ENCODE measurements at places on chromosomes 13 and 19. TPM values are rescaled to one million over a fixed set of nuclear protein-coding genes. Genes with fewer than 3 reads are reported as not detected.
A peak's percentile ranks its signal among the peaks of the same experiment; 100 is the strongest.

GRCh38 chr19:50344661-50345318, 15.6 kb upstream of the KCNC3 start:
- H3K4me3 ChIP-seq: peak overlapping the region; percentile 22
- no peaks in the 10 kb centered on the region for H3K27me3 ChIP-seq
- peaks cover 17% of the 10 kb centered on the region for H3K36me3 ChIP-seq

DNA sequence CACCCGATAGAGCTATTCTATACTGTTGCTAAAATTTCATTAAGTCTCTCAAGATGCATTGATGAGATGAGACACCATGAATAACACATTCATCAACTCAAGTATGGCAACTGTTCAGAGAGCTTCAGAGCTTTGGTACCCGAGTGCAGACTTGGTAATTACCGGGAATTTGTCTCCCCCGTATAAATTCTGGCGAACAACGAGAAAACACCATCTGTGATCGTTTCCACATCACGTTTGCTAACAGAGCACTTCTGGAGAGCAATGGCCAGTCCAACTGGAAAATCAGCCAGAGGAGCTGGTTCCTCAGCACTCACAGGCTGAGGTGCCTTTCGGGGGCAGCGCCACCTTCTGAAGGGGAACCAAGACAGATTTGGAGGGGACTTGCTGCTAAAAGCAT, 40.2 kb downstream of the SUGP2 start:
- peaks cover 9% of the 10 kb centered on the region for H3K36me3 ChIP-seq
- H3K27me3 ChIP-seq: no peaks in the 10 kb centered on the region
- H3K4me3 ChIP-seq: no peak overlapping the region
- no peak overlapping the region for H3K27ac ChIP-seq

- peaks cover 58% of the 10 kb centered on the region for H3K27me3 ChIP-seq
- peaks cover 14% of the 10 kb centered on the region for H3K4me1 ChIP-seq
- peak overlapping the region; percentile 74 for H3K4me3 ChIP-seq
- peak; percentile 68 for DNase-seq
- H3K36me3 ChIP-seq: no peaks in the 10 kb centered on the region
- no peak overlapping the region for H3K27ac ChIP-seq
Measured at GRCh38 chr13:52850396-52851136, 2.1 kb upstream of the PCDH8 start.

DNA sequence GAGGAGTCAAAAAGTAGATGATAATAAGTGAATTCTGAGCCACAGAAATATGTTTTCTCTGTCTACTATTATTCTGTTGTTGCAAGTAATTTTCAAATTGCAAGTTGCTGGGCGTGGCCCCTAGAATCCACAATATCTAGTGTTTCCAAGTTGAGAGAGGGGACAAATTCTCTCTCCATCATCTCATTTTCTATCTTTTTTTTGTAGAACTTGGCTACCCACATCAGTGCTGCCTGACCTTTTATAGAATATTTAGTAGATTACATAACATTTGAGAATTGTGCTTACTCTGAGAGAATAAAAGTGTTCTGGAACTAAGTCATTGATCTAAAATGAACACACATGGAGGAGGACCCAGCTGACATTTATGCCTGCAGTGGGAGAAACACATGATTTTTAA, 110.9 kb upstream of the CSNK1A1L start:
- DNase-seq: no peak
- H3K4me3 ChIP-seq: no peak overlapping the region
- no peak overlapping the region for H3K27ac ChIP-seq
- H3K36me3 ChIP-seq: no peaks in the 10 kb centered on the region
- no peaks in the 10 kb centered on the region for H3K4me1 ChIP-seq

DNA sequence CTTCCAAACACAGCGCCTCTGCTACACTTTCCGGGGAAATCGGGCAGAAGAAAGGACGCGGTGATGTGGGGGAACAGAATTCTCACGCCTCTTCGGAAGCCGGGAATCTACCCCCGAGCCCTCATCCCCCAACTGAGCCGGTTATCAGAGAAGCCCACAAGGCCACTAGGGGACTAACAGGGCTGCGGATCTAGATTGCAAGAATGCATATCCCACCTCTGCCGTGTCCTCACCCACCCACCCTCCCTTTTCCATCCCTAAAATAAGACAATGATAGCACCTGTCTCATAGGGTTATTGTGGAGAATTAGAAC, 1.1 kb downstream of the IGFLR1 start:
- DNase-seq: no peak
- peak overlapping the region; percentile 89 for H3K27ac ChIP-seq
- H3K4me1 ChIP-seq: peaks cover 31% of the 10 kb centered on the region
- H3K27me3 ChIP-seq: no peaks in the 10 kb centered on the region
- H3K36me3 ChIP-seq: peaks cover 13% of the 10 kb centered on the region

DNA sequence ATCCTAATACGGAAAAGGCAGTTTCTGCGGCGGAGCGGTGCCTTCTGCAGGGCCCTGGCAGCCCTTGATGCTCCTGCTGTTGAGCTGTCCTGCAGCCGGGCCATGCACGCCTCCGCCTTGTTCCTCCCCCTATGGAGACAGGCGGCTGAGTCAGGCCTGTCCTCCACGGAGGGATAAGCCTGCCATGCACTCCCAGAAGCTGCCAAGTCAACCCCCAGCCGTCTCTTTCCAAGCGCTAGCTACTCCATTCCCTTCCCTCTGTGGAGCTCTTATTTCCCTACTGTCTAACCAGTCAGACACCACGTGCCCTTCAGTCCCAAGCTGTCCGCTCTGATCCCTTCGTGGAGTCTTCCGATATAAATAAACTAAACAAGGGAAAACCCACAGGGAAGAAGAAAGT, 197.0 kb downstream of the COL4A1 start:
- no peaks in the 10 kb centered on the region for H3K36me3 ChIP-seq
- no peak overlapping the region for H3K27ac ChIP-seq
- H3K27me3 ChIP-seq: peaks cover 9% of the 10 kb centered on the region
- no peak overlapping the region for H3K4me3 ChIP-seq

- peaks cover 58% of the 10 kb centered on the region for H3K36me3 ChIP-seq
- H3K4me3 ChIP-seq: no peak overlapping the region
- H3K4me1 ChIP-seq: peaks cover 3% of the 10 kb centered on the region
Measured at GRCh38 chr13:48477191-48477855, 55.6 kb downstream of the RCBTB2 start.

DNA sequence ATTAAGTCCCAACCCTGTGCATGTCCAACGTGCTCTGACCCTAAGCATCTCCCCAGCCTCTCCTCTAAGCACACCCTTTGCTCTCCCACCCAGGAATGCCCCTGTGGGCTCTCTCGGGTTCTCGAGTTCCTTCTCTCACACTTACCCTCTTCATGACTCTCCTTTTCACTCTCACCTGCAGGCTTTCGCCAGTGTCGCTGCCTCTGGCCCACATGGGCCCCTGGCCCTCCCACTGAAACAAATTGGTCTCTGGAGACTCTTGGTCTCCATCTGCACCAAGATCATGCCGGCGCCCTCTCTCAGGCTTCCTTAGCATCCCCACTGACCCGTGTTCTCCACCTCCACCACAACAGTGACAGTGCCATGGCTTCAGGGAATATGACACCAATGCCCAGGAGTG, 19.6 kb upstream of the SACS start:
- peaks cover 2% of the 10 kb centered on the region for H3K4me1 ChIP-seq
- no peak overlapping the region for H3K4me3 ChIP-seq
- no peak overlapping the region for H3K27ac ChIP-seq
- no peak for DNase-seq
- no peaks in the 10 kb centered on the region for H3K36me3 ChIP-seq
- peaks cover 6% of the 10 kb centered on the region for H3K27me3 ChIP-seq

GRCh38 chr19:36028313-36029041, 4.2 kb downstream of the CLIP3 start:
- peaks cover 2% of the 10 kb centered on the region for H3K4me1 ChIP-seq
- DNase-seq: no peak
- no peak overlapping the region for H3K27ac ChIP-seq
- no peaks in the 10 kb centered on the region for H3K27me3 ChIP-seq
- H3K4me3 ChIP-seq: no peak overlapping the region
- H3K36me3 ChIP-seq: peaks cover 10% of the 10 kb centered on the region

GRCh38 chr19:5136073-5136855, 167.4 kb downstream of the KDM4B start:
- no peak for DNase-seq
- no peak overlapping the region for H3K4me3 ChIP-seq
- H3K36me3 ChIP-seq: peaks cover 35% of the 10 kb centered on the region
- H3K27me3 ChIP-seq: no peaks in the 10 kb centered on the region
- no peak overlapping the region for H3K27ac ChIP-seq

- H3K4me3 ChIP-seq: no peak overlapping the region
- DNase-seq: no peak
- H3K27me3 ChIP-seq: peaks cover 3% of the 10 kb centered on the region
- H3K27ac ChIP-seq: no peak overlapping the region
- peaks cover 1% of the 10 kb centered on the region for H3K36me3 ChIP-seq
Measured at GRCh38 chr13:40172149-40172591, 494.3 kb downstream of the FOXO1 start.

DNA sequence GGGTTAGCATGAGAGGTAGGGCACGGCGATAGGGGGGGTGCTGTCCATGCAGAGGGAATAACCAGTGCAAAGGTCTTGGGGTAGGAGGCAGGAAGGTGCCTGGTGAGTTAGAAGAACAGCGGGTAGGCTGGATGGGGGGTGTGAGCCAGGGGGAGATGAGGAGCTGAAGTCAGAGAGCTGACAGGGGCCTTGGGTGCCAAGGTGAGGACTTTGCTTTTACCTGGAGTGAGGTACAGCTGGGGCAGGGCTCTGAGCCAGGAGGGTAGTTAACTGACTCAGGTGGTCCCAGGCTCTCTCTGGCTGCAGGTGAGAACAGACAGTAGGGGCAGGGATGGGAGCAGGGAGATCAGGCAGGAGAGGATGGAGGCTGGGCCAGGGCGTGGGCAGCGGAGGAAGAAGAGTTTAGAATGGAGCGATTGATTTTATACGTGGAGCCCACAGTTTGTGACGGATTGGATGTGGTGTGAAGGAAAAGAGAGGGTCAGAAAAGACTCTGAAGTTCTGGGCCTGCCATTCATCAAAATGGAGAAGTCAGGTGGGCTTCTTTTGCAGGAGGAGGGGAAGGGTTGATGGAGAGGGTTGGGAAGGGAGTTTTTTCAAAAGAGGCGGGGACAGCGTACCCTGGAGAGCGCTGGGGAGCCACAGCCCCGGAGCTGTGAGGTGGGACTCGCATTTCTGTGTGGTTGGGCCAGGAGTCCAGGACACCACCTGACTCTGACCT, 1.2 kb upstream of the GRAMD1A start:
- peaks cover 52% of the 10 kb centered on the region for H3K4me1 ChIP-seq
- peak overlapping the region; percentile 91 for H3K4me3 ChIP-seq
- DNase-seq: no peak
- no peaks in the 10 kb centered on the region for H3K27me3 ChIP-seq
- H3K36me3 ChIP-seq: peaks cover 20% of the 10 kb centered on the region
- peak overlapping the region; percentile 87 for H3K27ac ChIP-seq

- H3K27ac ChIP-seq: no peak overlapping the region
- no peak overlapping the region for H3K4me3 ChIP-seq
- DNase-seq: peak; percentile 16
- H3K27me3 ChIP-seq: peaks cover 14% of the 10 kb centered on the region
- H3K4me1 ChIP-seq: peaks cover 9% of the 10 kb centered on the region
Measured at GRCh38 chr19:41445575-41445974, 2.6 kb downstream of the ERICH4 start.

- no peak overlapping the region for H3K4me3 ChIP-seq
- no peaks in the 10 kb centered on the region for H3K27me3 ChIP-seq
- H3K4me1 ChIP-seq: no peaks in the 10 kb centered on the region
- H3K27ac ChIP-seq: no peak overlapping the region
- no peak for DNase-seq
- H3K36me3 ChIP-seq: no peaks in the 10 kb centered on the region
Measured at GRCh38 chr13:61030445-61030844, 385.2 kb downstream of the PCDH20 start.

DNA sequence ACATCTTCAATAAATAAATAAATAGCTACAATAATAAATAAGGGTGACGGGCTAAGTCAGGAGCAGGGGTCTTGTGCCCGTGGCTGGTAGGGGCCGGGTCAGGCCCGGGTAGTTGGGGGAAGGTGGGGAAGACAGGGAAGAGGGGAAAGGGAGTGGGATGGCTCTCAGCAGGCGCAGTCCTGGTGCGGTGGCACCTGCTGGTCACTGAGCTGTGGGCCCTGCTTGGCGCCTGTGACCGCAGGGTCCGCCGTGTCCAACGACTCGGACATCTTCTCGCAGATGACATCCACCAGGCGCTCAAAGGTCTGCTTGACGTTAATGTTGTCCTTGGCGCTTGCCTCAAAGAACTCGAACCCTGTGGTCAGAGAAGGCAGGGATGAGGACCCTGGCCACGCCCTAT, 4.3 kb downstream of the MPV17L2 start:
- H3K4me1 ChIP-seq: peaks cover 12% of the 10 kb centered on the region
- H3K4me3 ChIP-seq: no peak overlapping the region
- DNase-seq: no peak
- no peaks in the 10 kb centered on the region for H3K27me3 ChIP-seq
- H3K27ac ChIP-seq: no peak overlapping the region

DNA sequence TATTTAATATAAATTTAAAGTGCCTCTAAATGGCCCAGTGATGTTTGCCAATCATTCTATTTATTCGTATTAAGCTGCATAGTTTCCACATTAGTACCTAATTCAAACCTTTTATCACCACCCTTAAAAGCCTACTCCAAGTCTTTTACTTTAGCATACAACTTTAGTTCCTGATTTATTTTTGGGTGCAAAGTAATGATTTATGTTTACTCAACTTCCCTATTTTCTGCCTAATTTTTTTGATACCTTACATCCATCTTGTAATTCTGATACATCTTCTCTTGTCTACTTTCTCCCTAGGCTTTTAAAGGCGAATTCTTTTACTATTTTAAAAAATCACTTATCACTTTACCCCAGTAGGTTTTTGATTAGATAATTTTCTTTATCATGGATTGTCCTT, 2651.1 kb upstream of the PCDH20 start:
- H3K36me3 ChIP-seq: no peaks in the 10 kb centered on the region
- H3K4me3 ChIP-seq: no peak overlapping the region
- H3K4me1 ChIP-seq: no peaks in the 10 kb centered on the region
- DNase-seq: no peak
- no peak overlapping the region for H3K27ac ChIP-seq

GRCh38 chr13:97211300-97211699, 10.8 kb upstream of the MBNL2 start:
- H3K4me3 ChIP-seq: no peak overlapping the region
- no peak for DNase-seq
- H3K36me3 ChIP-seq: peaks cover 1% of the 10 kb centered on the region
- H3K27ac ChIP-seq: peak overlapping the region; percentile 44
- H3K4me1 ChIP-seq: peaks cover 22% of the 10 kb centered on the region

GRCh38 chr19:51135986-51136762, 5.9 kb upstream of the SIGLEC7 start:
- no peak overlapping the region for H3K27ac ChIP-seq
- H3K4me3 ChIP-seq: no peak overlapping the region
- peaks cover 28% of the 10 kb centered on the region for H3K4me1 ChIP-seq
- DNase-seq: peak; percentile 7
- peaks cover 4% of the 10 kb centered on the region for H3K36me3 ChIP-seq
- peaks cover 12% of the 10 kb centered on the region for H3K27me3 ChIP-seq

- H3K4me3 ChIP-seq: no peak overlapping the region
- H3K27ac ChIP-seq: no peak overlapping the region
- DNase-seq: no peak
- H3K36me3 ChIP-seq: no peaks in the 10 kb centered on the region
Measured at GRCh38 chr13:113742000-113742441, 17.0 kb upstream of the TMEM255B start.

The CEACAM6 gene
- total RNA-seq: not detected

The CYP2F1 gene
- total RNA-seq: not detected

The GARIN5A gene
- total RNA-seq: 0.50 TPM

The RINL gene
- total RNA-seq: 71.3 TPM

The FAM216B gene
- total RNA-seq: not detected

The F10 gene
- total RNA-seq: not detected

The ZNF599 gene
- total RNA-seq: 6.9 TPM

The CYP4F22 gene
- 3.4 TPM for total RNA-seq

The MEDAG gene
- not detected for total RNA-seq

The TNFRSF19 gene
- total RNA-seq: not detected

The SACS gene
- 30.9 TPM for total RNA-seq

The UBE2L5 gene
- total RNA-seq: not detected

The NALCN gene
- not detected for total RNA-seq

The CACNG6 gene
- not detected for total RNA-seq

The GPR183 gene
- 36.4 TPM for total RNA-seq

The ZNF525 gene
- total RNA-seq: 28.5 TPM

Data from activated naive CD8-positive, alpha-beta T cell treated with anti-CD3 and anti-CD28 coated beads, Interleukin-2, amount 10 ng/mL, durations not matched to agents 7 days and 5 days (primary cell).